Activated CD4-positive, alpha-beta T cell treated with anti-CD3 and anti-CD28 coated beads for 36 hours (primary cell): ENCODE measurements at places on chromosomes 5 and 9. TPM values are rescaled to one million over a fixed set of nuclear protein-coding genes. Genes with fewer than 3 reads are reported as not detected.

- H3K36me3 ChIP-seq: peaks cover 30% of the 10 kb centered on the region
- DNase-seq: no peak
- no peak overlapping the region for H3K4me3 ChIP-seq
- peaks cover 3% of the 10 kb centered on the region for H3K4me1 ChIP-seq
- H3K27ac ChIP-seq: no peak overlapping the region
- H3K27me3 ChIP-seq: no peaks in the 10 kb centered on the region
These were observed 177.8 kb downstream of the NIPBL start for GRCh38 chr5:37054391-37054790.

NADK2 gene
- 19.3 TPM for total RNA-seq

- H3K36me3 ChIP-seq: peaks cover 77% of the 10 kb centered on the region
- peak overlapping the region; percentile 94 for H3K27ac ChIP-seq
- no peak overlapping the region for H3K4me3 ChIP-seq
- H3K27me3 ChIP-seq: no peaks in the 10 kb centered on the region
These were observed 438.4 kb downstream of the RAB3C start for GRCh38 chr5:59021286-59021673.

ZNF366 gene
- not detected for total RNA-seq

GRCh38 chr9:126955811-126956210 lies 41.2 kb downstream of the RALGPS1 start:
- H3K27me3 ChIP-seq: peaks cover 8% of the 10 kb centered on the region
- H3K4me1 ChIP-seq: no peaks in the 10 kb centered on the region
- H3K27ac ChIP-seq: no peak overlapping the region

PTPRD gene
- not detected for total RNA-seq
